ENCODE measurements at places on chromosomes 6 and 20.

GRCh38 chr20:11124849-11125505 is 451.2 kb upstream of the JAG1 start:
- no peak for DNase-seq

DNA sequence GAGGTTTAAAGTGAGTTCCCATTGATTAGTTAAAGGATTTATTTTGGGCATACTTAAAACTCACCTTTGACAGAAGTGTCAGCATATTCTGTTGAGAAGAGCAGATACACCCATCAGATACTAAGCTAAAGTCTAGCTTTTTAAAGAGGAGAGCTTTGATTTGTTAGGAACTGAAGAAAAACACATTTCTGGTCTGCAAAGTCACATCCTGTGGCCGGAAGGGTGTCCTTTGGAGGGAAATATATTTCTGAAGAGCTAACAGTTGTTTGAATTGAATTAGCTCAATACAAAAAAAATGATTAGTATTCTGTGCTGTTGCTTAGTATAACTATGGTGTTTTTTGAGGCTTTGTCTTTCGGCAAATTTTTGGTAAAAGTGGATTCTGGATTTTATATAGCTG is 302.7 kb downstream of the RFPL4B start:
- no peak for DNase-seq

DNA sequence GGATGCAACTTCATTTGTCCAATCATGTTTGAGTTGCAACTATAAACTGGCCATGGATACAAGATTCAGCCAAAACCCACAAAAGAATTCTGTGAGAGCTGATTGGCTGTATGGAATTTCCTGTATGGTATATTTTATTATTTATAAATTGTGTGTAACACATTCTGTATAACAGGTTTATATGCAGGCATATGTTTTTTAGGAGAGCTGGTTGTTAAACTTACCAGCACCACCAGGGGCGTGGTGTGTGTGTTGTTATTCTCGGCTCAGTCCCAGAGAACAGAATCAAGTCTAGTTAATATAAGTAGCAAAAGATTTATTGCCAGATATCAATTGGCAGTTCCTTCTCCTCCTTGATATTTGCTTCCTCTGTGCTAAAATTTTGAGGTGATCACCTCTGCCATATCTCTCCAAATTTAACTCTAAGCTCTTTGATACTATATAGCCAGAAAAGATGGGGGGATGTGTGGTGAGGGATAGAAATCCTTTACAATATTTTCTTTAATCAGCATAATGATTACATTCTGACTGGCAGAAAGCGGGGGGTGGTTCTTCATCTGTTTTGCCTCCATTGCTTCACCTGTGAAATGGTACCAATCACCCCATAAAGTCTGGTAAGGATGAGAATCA is 22.9 kb downstream of the CNBD2 start:
- no peak for DNase-seq

- DNase-seq = no peak
Measured at GRCh38 chr6:136137008-136137692, 113.0 kb downstream of the MTFR2 start.

DNA sequence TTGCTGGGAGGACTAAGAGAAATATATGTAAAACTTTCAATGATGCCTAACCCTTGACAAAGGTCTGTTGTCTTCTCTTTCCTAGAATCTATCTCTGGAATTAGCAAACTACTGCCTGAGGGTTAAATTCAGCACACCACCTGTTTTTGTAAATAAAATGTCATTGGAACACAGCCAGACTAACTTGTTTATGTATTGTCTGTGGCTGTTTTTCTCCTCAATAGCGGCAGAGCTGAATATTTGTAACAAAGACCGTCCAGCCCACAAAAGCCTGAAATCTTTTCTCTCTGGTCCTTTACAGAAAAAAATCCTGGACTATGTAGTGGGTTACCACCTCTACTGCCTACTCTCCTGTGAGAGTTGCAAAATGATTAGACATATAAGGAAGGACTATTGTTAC is 33.3 kb upstream of the SYNDIG1 start:
- no peak for DNase-seq

- no peak for DNase-seq
Measured at GRCh38 chr6:10749734-10750133, 2.1 kb downstream of the TMEM14B start.

GRCh38 chr6:118400098-118400497 is 148.0 kb upstream of the PLN start:
- DNase-seq = no peak

DNA sequence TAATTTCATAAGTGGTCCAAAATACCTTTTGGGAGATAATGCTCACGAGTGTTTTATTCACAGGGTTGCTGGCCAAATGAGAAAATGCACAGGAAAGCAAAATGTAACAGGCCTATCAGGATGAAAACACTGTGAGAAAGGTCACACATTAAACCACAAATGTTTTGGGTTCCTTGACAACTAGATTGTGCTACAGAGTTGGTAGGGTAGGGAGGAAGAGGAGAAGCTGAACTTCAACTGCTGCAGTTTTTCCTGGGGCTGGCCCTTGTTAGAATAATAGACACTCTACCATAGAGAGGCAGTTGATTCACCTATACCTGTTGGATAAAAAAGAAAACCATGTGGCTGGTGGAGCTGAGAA is 28.1 kb upstream of the PAQR8 start:
- no peak for DNase-seq

GRCh38 chr6:63558278-63558677 is 14.0 kb upstream of the LOC128125822 start:
- no peak for DNase-seq

DNA sequence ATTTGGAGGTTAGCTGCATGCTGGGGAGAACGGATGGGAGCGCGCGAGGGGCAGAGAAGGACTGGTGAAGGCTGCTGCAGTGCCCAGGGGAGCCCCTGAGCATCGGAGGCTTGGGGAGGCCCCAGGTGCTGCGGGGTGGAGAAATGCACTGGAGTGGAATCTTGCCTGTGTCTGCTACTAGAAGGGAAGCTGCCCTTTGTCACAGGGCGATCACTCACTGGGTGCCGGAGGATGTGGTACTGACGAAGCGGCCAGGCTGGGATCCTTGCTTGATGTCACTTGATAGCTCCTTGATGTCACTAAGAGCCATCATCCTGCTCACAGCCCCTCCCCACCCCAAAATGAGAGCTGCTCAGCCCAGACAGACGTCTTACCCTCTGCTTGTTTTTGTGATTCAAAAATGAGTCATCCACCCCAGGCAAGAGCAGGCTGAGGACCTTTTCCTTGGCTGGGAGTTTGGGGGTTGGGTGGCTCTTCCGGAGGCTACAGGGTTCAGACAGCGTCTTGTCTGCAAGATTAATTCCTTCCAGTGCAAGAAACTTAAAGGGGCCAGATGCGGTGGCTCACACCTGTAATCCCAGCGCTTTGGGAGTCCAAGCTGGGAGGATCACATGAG is 62.6 kb upstream of the PMEPA1 start:
- no peak for DNase-seq

GRCh38 chr20:3553663-3554062 is 82.8 kb downstream of the ATRN start:
- DNase-seq = no peak

DNA sequence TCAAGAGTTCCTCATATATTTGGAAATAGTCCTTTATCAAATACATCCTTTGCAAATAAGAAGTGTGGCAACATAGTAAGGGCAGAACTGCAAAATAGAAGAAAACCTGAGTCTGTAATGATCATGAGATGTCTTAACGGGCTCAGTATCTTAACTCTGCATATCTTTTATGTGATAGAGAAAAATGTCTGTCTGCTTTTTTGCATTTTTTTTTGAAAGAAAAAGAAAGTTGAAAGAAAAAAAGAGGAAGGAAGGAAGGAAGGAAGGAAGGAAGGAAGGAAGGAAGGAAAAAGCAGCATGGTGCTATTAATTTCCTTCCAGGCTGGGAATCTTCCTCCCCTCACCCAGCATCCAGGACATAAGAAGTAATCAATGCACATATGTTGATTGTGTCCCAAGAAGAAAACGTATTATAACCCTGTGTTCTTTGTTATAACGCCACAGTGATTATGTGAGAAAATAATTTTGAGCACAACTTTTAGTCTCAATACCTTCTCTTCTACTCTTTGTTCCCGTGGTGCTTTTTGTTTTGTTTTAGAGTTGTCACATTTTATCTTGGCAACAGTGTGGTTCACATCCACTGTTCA is 58.7 kb upstream of the PCSK2 start:
- DNase-seq = no peak

- no peak for DNase-seq
Measured at GRCh38 chr6:6470123-6470522, 118.4 kb upstream of the LY86 start.

GRCh38 chr6:166611631-166612030 is 15.4 kb downstream of the RPS6KA2 start:
- DNase-seq = no peak

DNA sequence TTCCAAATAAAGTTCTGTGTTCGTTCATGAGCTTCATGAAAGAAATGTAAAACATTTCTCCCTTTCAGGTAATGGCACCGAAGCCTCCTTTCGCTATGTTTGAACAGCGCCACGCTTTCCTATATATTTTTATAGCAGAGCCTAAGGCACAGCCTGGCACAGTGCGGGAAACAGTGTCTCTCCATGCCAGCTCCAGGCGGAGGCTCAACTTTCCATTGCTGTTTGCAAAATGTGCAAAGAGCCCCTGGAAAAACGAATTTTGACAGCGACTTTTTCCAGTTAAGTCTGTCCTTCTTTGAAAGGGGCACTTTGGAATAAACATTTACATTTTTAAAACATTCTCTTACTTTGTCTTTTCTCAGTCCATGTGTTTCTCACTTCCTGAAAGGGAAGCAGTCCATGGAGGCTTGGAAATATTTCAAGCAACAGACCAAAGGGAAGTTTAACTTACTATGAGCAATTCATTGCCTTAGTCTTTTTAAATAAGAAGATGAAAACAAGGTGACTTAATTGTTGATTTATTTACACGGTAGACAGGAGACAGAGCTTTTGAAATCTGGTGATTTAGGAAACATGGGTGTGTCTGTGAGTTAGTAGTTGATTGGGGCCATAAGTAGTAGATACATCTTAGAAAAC is 769 bp downstream of the CCN6 start:
- DNase-seq = no peak

DNA sequence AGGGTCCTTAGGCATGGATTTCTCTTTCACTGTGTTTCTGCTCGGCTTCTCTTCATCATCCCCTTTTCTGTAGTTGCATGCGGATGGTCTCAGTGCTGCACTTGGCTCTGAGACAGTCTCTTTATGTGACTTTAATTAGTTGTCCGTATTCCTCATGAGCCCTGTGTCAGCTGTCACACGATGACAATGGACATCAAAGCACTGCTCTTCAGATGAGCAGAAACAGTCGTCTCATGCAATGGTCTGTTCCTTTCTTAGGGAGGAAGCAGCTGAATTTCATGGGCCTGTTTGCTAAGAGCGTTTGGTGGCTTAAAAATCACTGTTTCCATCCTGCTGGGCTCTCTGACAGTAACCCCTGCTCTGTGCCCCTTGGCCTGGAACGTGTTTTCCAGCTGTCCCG is 64.9 kb downstream of the SYTL3 start:
- no peak for DNase-seq

GRCh38 chr20:57092112-57092899 is 174.1 kb downstream of the BMP7 start:
- peak; percentile 64 for DNase-seq

DNA sequence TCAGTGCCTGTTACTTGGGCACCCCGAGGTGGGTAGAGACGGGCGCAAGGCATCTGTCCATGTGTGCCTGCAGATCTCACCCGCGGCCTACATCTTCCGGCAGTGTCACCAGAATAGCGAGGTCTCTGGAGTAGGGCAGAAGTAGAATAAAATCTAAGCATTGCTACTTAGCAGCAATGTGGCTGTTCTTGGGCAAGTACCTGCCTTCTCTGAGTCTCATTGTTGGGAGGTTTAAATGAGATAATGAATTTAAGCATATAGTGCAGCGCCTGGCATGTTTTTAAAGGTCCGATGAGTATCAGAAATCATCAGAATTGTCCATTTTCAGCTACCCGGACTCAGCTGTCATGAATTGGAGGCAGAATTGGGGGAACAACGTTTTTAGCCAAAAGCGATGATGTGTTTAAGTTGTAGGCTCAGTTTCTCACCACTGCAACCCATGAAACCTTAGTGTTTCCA is 800 bp downstream of the ABCC10 start:
- DNase-seq = no peak

GRCh38 chr6:24905483-24905882 is 30.3 kb downstream of the RIPOR2 start:
- DNase-seq = no peak

DNA sequence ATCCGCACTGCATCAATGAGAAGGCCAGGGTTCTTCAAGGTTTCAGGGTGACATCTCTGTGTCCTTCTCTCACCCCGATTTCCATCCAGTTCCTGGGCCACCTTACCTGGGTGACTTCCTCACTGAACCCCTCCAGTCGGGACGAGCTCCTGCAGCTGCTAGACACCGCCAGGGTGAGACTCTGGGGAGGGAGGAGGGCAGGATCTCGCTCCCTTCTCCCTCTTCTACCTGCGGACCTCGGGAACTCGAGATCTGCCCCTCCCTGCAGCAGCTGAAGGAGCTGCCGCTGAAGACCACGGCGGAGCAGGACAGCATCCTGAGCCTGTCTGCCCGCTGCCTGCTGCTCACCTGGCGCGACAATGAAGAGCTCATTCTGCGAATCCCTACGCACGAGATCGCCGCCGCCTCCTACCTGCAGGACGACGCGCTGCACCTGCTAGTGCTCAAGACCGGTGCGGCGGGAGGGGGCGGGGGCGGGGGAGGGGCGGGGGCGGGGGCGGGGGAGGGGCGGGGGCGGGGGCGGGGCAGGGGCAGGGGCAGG is 7.5 kb downstream of the CCM2L start:
- peak; percentile 35 for DNase-seq

DNA sequence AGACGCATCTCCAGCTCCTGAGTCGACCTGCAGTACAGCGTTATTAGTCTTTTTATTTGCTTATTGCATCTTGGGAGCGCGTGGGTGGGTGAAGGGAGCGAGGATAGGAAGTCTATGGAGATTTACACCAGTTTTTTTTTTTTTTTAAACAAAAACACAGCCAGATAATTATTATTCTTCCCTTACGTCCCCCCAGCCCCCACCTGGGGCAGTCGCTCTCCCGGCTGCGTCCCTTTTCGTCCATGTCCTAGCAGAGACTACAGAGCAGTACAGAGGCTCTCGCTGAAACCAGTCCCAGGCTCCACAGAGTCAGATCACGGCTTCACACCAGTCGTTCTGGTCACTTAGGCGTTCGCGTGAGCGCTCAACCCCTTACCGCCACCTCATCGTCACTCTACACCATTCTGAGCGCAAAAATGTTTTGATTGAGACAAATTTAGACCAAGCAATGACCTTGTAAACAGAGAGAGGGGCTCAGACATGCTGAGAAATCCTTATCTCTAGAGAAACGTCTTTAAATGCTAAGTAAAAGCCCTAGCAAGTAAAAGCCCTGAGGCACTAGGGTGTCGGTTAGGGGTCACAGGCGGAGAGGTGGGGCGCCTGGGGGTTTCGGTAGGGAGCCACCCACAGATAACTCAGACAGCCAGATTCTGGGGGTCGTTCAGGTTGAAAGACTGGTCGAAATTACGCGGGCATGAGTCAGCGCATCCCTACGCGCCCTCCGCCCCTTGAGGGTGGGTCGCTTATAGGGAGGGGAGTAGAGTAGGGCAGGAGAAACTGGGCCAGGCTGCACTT is 975 bp upstream of the PPT2 start:
- no peak for DNase-seq

DNA sequence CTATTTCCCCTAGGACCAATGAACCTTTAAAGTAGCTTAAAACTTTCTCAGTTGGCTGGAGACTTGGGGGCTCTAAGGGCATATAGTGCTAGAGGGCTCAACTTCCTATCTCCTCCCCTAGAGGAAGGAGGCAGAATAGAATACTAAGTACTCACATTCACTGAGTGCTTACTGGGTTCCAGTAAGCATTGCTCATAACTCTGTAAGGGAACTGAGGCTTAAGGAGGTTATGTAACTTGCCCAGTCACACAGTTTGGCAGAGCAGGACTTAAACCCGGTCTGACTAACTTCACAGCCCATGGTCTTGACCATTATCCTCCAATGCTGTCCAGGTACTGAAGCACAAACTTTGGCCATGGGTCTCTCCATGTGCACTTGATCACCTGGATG is 12.5 kb downstream of the SESN1 start:
- DNase-seq = no peak
